ENCODE measurements at places on chromosomes 5 and 9. TPM values are rescaled to one million over a fixed set of nuclear protein-coding genes. Genes with fewer than 3 reads are reported as not detected.

DNA sequence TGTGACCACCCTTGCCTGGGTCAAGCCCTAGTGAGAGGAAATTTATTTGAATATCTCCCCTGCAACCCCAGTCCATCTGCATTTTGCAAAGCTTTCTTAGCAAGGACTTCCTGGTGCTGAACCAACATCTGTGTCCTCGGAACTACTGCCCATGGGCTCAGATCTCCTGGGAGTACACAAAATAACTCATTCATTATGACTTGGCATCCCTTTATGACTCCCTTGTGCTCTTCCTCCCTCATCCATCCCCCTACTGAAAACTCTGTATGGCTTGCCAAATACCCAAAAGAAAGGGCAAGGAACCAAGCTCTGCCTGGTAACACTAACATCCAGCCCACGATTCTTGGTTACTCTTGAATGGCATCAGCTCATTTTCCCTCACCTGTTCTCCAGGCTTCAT is 368.5 kb downstream of the NTRK2 start:
- H3K27me3 ChIP-seq, result no peaks in the 10 kb centered on the region
- no peaks in the 10 kb centered on the region for H3K4me1 ChIP-seq
- H3K27ac ChIP-seq, result no peak overlapping the region
- DNase-seq, result no peak
- no peak overlapping the region for H3K4me3 ChIP-seq
- H3K36me3 ChIP-seq, result no peaks in the 10 kb centered on the region

- H3K27me3 ChIP-seq, result no peaks in the 10 kb centered on the region
- H3K36me3 ChIP-seq, result no peaks in the 10 kb centered on the region
- no peak overlapping the region for H3K27ac ChIP-seq
- no peak for DNase-seq
- no peaks in the 10 kb centered on the region for H3K4me1 ChIP-seq
- H3K4me3 ChIP-seq, result no peak overlapping the region
These were observed 13.0 kb upstream of the SCGB3A1 start for GRCh38 chr5:180604271-180604670.

DNA sequence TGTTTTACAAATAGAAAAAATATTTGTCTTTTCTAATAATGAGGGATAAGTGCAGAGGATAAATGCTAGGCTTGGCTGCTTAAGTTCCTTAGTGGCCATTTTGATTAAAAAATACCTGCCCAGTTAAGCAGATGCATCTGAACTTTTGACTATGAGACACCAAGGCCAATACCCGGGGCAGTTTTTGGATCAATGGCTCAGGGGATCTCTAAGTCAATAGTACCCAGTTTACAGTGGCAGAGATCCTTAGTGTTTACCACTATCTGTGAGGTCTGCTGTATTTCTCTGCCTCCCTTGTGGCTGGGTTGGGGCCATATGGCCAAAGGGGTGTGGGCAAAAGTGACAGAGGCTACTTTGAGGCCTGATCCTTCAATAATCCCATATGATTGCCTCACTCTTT is 184.5 kb upstream of the MAST4 start:
- H3K4me1 ChIP-seq, result no peaks in the 10 kb centered on the region
- H3K27ac ChIP-seq, result no peak overlapping the region
- no peak for DNase-seq
- H3K27me3 ChIP-seq, result no peaks in the 10 kb centered on the region

GRCh38 chr9:127485995-127486394 is 34.7 kb downstream of the LRSAM1 start:
- no peaks in the 10 kb centered on the region for H3K27me3 ChIP-seq
- no peak overlapping the region for H3K27ac ChIP-seq
- no peaks in the 10 kb centered on the region for H3K36me3 ChIP-seq
- no peaks in the 10 kb centered on the region for H3K4me1 ChIP-seq
- DNase-seq, result no peak

C9orf153 gene
- 1.9 TPM for total RNA-seq

- no peaks in the 10 kb centered on the region for H3K36me3 ChIP-seq
- H3K4me3 ChIP-seq, result no peak overlapping the region
- H3K4me1 ChIP-seq, result peaks cover 15% of the 10 kb centered on the region
- no peaks in the 10 kb centered on the region for H3K27me3 ChIP-seq
These were observed 17.6 kb upstream of the HAVCR1 start for GRCh38 chr5:157076558-157076957.

ROR2 gene
- not detected for total RNA-seq

ZBTB43 gene
- total RNA-seq, result 36.1 TPM

- H3K36me3 ChIP-seq, result peaks cover 2% of the 10 kb centered on the region
- no peaks in the 10 kb centered on the region for H3K4me1 ChIP-seq
- DNase-seq, result no peak
These were observed 39.1 kb upstream of the SPATA31C2 start for GRCh38 chr9:88177371-88177770.

- H3K36me3 ChIP-seq, result no peaks in the 10 kb centered on the region
- H3K27ac ChIP-seq, result peak overlapping the region; percentile 80
- no peak overlapping the region for H3K4me3 ChIP-seq
- no peak for DNase-seq
- H3K27me3 ChIP-seq, result no peaks in the 10 kb centered on the region
These were observed 18.8 kb upstream of the CPEB4 start for GRCh38 chr5:173869316-173869715.

DNA sequence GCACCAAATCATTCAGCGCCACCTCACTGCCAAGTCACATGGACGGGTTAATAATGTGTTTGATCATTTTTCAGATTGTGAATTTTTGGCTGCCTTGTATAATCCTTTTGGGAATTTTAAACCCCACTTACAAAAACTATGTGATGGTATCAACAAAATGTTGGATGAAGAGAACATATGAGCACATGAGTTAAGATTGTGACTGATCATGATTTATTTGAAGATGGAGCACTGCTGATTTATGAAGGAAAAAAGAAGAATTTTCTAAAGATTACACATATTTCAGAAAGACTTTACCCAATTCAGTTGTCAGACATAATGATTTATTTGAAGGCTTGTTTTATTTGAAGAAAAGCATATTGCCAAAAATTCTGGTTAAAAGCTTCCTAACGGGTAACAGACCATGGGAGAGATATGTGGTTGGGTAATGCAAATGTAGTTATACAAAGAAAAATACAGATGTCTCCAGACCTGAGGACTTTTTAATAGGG is 37.4 kb downstream of the TNFAIP8 start:
- no peak overlapping the region for H3K4me3 ChIP-seq
- DNase-seq, result no peak
- H3K27ac ChIP-seq, result no peak overlapping the region

Data from PC-3 (cell line).